ENCODE measurements at places on chromosomes 13 and 19.

DNA sequence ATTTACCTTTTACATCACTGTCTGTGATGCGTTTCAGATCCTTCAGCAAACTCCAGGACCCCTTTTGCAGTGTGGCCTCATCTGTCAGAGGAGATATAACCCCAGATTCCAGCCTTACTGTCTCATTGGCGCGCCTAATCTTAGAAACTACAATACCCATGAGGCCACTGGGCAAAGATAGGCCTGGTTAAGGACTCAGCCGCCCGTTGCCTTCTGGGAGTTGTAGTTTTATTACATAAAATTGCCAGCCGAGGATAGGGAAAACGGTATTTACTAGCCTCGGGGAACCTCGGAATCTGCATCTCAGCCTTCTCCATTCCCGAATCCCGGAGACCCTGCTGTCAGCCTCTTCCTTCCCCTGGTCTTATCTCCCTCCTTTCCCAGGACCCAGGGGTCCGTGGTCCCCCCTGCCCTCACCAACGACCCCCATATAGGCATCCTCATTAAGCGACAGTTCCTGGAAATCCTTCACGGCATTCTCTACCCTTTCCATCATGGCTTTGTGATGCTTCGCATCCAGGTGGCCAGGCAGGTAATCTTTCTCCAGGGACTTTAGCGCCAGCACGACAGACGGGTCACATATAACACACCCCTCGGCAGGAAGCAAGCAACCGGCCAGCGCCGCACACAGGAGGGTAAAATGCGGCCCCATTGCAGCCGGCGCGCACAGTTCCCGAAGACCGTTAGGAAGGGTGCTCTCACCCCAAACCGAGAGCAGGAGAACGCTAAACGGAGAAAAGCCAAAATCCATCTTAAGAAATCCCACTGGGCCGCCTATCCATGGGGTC is 1.3 kb downstream of the IZUMO1 start:
- DNase-seq = peak; percentile 43

DNA sequence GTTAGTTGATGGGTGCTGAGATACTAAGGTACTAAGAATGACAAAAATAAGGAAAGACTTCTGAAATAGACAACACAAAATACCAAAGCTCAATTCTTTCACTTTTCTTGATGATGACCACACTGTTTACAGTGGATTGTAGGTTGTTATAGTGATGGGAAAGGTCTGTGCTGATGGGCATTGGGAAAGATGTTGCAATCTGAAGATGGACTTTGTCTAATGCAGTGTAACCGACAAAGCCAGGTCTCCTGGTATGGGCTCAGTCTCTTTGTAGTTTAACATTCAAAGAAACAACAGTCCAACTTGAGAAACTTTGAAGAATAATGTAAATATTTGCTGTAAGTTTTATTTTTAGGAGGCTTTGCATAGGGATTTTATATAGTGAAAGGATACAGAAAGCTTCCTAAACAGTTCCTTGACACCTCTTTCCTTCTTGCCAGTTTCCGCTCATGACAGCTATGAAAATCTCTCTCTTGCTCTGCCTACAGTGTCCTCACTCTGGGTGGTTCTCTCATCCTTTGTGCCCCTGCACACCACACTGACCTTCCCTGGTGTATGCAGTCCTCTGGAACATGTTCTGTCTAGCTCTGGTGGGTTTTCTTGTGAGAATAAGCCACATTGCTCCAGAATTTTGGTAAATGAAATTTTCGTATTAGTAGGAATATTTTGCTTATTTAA is 172.2 kb downstream of the KCNRG start:
- no peak for DNase-seq

DNA sequence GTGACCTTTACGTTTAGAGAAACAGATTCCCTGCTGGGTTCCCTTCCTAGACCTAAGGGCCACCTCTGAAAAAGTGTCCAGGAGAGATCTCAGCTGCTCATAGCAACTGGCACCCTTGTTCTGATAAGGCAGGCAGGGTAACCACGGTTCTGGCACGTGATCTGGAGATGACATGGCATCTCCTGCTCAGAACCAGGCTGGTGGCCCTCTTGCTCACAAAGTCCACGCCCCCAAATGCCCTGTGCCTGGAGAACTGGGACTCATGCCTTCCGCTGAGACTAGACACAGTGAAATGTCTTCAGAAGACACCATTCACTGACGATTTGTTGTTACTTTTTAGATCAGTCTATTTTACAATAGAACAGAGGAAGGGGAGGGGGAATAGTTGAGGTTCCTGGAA is 174.1 kb downstream of the ZNF536 start:
- no peak for DNase-seq

DNA sequence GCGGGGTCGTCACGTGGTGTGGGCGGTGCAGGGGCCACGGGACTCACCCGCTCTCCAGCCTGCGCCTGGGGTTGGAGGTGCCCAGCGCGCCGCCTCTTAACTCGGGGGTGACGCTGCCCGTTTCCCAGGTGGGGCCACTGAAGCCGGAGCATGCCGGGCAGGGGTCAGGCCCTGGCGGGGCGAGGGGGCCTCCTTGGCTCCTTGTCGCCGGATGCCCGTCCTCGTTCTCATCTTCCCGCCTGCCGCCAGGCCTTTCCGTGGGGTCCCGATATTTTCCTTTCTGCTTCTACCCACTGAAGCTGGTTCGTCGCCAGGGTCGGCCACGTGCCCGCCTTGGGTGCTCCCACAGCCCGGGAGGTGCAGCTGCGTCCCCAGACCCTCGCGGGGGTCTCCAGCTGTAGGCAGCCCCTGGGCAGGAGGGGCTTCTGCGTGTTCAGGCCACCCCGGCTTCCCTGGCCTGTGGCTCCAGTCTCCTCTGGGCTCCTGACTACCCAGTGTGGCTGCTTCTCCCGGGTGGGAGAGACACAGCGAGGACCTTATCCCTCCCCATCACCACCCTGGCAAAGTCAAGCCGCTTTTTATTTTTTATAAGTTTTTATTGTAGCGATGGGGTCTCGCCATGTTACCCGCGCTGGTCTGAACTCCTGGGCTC is 772 bp downstream of the FAM174C start:
- DNase-seq = no peak

GRCh38 chr13:103948426-103948825 is 882.2 kb upstream of the SLC10A2 start:
- no peak for DNase-seq

DNA sequence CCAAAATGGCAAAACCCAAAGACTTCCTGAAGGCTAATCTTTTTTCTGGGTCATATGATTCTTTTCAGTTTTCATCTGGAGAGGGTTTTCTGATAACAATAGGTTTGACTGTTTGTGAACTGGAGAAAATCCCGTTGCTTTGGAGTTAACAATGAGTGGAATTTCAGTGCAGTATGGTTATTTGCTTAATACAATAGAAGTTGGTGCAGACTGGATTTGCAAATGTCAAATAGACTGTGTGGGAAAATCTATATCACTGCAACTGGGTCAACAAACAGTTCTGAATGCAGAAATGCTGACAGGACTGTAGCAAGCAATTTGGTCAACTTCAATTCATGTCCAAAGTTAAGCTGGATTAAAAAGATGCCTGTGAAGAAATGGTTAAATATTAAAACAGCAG is 267.5 kb upstream of the ARGLU1 start:
- no peak for DNase-seq
